ENCODE measurements at places on chromosomes 11 and 22.

- DNase-seq = no peak
Observed at GRCh38 chr11:69661413-69661715, 13.8 kb downstream of the LTO1 start.

DNA sequence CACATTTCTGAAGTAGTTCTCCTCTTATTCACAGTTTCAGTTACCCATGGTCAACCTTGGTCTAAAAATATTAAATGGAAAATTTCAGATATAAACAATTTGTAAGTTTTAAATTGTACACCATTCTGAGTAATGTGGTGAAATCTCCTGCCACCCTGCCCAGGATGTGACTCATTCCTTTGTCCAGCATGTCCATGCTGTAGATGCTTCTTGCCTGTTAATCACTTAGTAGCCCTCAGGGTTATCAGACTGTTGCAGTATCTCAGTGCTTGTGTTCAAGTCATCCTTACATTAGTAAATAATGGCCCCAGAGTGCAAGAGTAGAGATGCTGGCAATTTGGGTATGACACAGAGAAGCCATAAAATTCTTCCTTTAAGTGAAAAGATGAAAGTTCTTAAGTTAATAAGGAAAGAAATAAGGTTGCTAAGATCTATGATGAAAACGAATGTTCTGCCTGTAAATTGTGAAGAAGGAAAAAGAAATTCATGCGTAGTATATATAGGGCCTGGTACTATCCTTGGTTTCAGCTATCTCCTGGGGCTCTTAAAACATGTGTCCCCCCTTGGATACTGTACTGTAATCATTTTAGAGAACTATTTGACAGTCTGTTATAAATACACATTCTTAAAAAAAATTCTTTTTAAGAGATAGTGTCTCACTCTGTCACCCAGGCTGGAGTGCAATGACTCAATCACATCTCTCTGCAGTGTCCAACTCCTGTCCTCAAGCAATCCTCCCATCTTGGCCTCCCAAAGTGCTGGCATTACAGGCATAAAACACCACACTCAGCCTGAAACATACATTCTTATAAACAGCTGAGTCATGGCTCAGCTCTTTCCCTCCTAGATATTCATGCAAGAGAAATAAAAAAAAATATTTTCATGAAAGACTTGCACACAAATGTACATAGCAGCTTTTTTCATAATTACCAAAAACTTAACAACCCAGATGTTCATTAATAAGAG is 31.3 kb downstream of the MTNR1B start:
- no peak for DNase-seq

DNA sequence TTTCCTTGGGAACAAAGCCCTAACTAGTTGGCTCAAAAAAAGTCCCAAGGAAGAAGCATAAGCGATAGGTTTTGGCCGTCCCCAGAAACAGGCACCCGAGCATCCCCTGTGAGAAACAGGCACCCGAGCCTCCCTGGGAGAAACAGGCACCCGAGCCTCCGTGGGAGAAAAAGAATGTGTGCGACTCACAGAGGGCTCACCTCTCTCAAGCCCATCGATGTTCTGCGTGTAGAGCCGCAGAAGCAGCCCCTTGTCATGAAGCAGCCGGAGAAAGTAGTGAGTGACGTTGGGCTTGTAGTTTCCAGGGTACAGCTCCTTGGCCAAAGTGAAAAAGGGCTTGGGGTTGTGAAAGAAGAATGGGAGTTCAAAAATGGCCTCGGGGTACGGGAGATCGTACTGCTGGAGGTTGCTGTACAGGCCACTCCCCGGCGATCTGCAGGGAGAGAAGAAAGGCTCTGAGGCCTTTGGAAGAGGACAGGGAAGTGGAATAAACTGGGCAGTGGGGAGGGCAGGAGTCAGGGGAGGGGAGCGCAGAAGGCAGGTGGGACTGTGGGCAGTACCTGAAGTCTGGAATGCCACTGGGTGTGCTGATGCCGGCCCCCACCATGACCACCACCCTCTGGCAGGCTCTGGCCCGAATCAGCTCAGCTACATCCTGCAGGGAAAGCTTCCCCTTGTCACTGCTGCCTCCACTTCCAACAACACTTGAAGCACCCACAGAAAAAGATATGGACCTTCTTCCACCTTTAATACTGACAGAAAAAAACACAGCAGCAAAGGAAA is 3.2 kb downstream of the SIRT3 start:
- no peak for DNase-seq

- DNase-seq = no peak
Observed at GRCh38 chr22:25775531-25775930, 33.5 kb downstream of the MYO18B start.

DNA sequence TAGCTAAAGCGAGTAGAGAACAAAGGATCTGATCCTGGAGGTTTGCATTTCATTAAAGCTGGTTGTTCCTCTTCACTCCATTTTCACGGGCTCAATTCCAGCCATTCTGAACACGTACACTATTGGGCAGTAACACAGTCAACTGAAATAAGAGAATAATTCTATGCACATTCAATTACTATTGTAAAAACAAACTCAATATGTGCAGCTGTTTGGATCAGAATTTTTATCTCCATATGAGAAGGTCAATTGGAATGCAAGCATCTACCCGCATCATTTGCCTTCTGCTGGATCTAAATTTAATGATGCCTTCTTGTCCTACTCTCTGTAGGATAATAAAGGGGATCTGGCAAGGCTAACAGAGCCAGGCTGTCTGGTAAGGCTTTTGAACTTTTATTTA is 562.8 kb upstream of the CCDC179 start:
- DNase-seq = no peak

DNA sequence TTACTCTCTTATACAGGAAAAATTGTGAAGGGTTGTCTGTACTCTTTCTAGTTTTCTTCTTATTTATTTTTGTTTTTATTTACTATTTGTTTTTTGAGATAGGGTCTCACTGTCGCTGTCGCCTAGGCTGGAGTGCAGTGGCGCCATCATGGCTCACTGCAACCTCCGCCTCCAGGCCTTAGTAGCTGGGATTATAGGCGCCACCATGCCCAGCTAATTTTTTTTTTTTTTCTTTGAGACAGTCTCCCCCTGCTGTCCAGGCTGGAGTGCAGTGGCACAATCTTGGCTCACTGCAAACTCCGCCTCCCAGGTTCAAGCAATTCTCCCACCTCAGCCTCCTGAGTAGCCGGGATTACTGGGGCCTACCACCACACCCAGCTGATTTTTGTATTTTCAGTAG is 18.4 kb downstream of the CUL5 start:
- no peak for DNase-seq

Data from epithelial cell of proximal tubule (primary cell).